ENCODE measurements at places on chromosomes 11 and 22.
A peak's percentile ranks its signal among the peaks of the same experiment; 100 is the strongest.

DNA sequence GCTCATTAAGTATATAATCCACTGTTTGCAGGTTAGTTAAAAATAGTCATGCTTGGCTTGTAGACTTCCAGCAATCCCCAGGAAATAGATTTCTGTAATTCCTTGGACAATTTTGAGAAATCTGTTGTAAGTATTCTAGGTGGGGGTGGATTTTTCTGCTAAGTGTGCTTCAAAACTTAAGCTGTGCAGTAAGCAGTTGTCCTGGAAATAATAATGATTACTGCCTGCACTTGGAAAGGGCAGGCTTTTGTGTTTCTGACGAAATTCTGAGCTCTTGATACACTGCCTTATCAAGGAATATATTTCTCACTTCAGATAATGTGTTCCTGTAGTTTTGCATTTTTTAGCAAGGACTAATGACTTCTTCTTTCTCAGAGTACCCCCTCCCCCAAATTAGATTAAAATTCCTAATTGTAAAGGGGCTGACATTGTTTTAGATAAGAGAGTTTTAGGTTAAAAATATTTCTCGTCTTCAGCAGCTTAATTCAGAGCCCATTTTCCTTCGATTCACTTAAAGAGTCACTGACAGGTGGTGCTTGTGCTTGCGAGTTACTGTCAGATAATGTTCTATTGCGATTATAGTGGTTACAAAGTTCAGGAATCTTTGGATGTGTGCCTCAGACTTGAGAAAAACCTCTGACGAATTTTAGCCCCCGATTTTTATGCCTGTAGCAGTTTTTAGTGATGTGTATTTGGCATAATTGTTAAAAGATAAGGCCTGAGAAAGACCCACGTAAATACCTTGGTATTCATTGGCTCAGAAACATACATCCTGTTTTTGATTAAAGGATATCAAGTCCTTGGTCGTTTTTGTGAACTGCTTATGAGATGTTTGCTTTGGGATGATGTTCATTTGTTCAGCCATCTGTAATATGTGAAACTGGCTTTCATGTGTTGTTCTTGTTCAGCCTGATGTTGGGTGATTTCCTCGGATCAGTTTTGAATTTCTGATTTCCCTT lies 120.5 kb downstream of the HIPK3 start:
- DNase-seq = no peak

DNA sequence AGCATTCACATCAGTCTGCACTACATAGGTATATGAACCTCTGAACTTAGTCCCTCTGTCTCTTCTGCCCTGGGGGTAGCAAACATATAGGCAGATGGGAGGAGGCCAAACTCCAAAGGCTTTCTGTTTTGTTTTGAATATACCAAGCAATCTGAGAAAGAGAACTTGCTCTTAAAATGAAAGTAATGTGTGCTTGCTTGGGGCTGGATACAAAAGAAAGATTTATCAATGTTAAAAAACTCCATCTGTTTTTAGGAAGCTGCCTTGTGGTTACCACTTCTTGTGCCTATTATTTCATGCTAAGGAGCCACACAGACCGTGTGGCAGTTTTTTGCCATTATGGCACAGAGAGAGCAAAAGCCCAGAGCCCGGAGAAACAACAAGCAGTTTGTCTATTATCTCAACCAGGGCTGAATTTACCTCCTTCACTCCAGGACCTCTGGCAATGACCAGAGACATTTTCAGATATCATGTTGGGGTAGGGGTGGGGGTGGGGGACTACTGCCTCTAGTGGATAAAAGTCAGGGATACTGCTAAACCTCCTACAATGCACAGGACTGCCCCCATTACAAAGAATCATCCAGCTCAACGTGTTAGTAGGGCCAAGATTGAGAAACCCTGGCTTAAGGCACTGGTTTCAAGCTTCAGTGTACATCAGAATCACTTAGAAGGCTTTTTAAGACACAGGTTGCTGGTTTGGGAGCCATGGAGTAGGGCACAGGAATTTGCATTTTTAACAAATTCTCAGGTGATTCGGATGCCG lies 124.2 kb downstream of the APIP start:
- DNase-seq = no peak

- peak; percentile 37 for DNase-seq
Measured at GRCh38 chr11:44094260-44094868, 1.1 kb upstream of the EXT2 start.

- peak; percentile 26 for DNase-seq
Measured at GRCh38 chr22:39170825-39171622, 18.5 kb upstream of the CBX7 start.

GRCh38 chr11:122310766-122311165 lies 194.8 kb upstream of the BLID start:
- no peak for DNase-seq

- no peak for DNase-seq
Measured at GRCh38 chr11:26021017-26021416, 310.9 kb upstream of the ANO3 start.

- no peak for DNase-seq
Measured at GRCh38 chr22:16609548-16610261, 17.1 kb upstream of the CCT8L2 start.

GRCh38 chr11:45324459-45324858 lies 38.3 kb upstream of the SYT13 start:
- no peak for DNase-seq

- no peak for DNase-seq
Measured at GRCh38 chr11:12832480-12833224, 158.4 kb downstream of the TEAD1 start.

- no peak for DNase-seq
Measured at GRCh38 chr11:6377902-6378639, 12.2 kb upstream of the SMPD1 start.

DNA sequence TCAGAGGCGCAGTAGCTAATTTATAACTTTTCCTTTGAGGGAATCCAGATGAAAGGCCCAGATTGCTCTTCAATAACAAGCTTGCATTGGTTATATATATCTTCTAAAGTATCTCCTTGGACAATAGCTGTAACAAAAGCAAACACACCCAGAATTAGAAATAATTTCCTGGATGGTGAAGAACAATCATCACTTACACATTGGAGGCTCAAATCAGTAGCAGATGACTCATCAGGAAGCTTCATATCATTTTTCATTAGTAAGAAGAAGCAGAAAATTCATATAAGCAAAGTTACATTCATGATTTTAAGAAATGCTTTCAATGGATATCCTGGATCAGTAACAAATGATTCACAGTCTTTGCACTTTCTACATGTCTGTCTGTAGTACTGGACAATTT lies 173.6 kb upstream of the CCDC90B start:
- no peak for DNase-seq

- no peak for DNase-seq
Measured at GRCh38 chr22:44882226-44882905, 127.4 kb downstream of the PHF21B start.

DNA sequence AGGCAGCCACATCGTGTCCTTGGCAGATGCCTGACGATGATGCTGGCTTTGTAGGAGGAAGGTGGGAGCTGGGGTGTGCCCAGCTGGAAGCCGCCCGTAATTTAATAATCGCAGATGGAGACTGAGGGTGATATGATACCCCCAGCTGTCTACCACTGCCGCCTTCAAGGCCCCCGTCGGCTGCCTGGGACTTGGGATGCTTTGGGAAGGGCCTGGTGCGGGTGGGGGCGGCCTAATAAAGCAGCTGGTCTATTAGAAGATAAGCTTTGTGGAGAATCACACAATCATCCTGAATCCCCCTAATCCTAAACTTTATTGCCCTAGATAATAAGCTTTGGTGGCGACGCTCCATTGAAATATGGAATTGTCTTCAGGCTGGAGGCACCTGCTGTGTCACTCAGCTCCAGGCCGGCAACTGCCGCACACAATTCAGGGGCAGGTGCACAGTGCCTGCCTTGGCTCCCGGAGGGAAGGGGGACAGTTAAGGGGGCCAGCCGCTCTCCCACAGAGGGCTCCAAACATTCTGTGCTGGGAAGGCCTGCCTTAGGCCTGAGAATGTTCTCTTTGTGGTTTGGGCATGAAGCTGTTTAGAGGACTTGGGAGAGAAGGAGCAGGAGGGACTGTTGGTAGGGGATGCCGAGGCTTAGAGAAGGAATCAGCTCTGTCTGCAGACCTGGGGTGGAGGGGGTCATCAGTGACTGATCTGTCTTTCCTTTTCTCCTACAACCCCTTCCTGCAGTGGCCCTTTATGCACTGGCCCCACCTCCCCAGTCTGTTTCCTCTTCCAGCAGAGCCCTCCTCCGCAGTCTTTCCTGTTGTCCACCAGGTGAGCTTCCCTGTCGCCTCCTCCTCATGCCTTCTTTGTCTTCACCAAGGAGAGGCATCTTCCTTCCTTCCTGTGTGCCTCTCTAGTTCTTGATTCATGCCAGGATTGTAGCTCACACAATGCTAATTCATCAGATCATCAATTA lies 65.3 kb downstream of the ARL14EP start:
- no peak for DNase-seq

- peak; percentile 6 for DNase-seq
Measured at GRCh38 chr22:39748877-39749276, 144.7 kb downstream of the ENTHD1 start.

GRCh38 chr11:125371431-125371935 lies 124.6 kb downstream of the FEZ1 start:
- no peak for DNase-seq

GRCh38 chr11:130553306-130553705 lies 104.9 kb downstream of the ADAMTS15 start:
- no peak for DNase-seq

GRCh38 chr11:1586699-1587098 lies 1.6 kb upstream of the KRTAP5-1 start:
- DNase-seq = no peak

DNA sequence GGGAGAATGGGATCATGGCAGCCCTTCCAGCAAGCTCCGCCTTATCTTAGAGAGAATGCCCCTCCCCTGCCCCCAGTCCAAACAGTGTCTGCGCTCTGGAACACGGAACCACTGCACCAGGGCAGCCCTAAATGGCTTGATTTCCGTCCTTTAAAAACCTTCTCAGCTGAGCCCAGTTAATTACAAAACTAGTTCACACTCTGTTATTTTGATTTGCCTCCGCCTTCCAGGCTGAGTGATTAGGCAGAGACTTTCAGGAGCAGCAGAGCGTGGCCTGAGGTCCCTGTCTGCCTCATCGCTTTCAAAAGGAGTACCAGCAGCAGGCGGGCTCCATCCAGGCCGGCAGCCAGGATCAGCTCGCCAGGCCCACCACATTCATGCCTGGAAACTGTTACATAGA lies 313.0 kb downstream of the BRD1 start:
- DNase-seq = no peak

GRCh38 chr11:14320020-14320419 lies 39.0 kb downstream of the RRAS2 start:
- no peak for DNase-seq

DNA sequence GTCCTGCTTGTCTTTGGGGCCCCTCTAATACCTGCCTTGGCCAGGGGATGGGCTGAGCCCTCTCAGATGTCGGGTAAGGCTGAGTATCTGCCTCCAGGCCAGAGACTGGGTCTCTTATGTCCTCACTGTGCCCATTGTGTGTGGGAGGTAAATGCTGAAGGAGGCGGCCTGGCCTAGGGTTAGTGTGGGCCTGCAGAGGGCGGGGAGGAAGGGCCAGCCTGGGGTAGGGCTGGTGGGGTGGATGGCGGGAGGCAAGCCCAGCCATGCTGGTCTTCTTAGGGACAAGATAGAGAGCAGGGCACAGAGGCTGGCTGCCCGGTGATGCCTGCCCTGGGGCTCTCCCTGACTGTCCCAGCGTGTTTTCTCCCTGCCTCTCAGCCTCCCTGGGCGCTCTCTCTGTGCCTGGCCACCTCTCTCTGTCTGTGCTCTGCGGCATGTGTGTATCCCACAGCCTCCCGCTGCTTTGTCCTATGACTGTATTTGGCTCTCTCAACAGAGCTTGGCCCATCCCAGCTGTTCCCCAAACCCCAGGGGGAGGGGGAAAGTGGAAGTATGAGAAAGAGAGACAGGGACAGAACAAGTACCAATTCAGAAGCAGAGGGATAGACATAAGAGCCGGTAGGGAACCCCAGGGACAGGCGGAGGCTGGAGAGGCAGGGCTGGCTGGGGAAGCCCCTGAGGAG lies 57.0 kb downstream of the PDE2A start:
- no peak for DNase-seq

GRCh38 chr11:41281131-41281742 lies 178.2 kb downstream of the LRRC4C start:
- DNase-seq = no peak

DNA sequence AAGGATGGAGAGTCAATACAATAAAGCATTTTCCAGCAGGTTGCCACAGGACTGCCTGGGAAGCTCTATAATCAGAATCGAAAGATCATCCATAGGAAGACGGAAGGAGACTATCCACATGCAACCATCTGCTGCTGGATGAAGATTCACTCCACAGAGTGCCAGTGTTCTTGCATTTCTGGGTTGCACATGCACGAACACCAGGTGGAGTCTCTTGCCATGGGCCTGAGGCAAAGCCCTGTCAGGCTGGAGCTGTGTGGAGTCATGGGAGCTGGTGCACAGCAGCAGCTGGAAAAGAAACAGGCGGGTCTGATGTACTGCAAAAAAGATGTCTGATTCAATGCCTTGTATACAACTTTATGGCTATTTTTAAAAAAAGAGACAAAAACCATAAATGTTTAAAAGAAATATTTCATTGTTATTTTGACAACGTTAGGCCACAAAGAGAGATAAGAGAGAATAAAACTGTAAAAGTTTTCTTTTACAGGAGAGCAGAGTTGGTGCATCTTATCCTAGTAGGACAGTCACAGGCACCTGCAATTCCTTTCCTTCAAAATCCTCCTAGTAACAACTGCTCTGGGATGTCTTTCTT lies 12.9 kb upstream of the FAT3 start:
- no peak for DNase-seq

DNA sequence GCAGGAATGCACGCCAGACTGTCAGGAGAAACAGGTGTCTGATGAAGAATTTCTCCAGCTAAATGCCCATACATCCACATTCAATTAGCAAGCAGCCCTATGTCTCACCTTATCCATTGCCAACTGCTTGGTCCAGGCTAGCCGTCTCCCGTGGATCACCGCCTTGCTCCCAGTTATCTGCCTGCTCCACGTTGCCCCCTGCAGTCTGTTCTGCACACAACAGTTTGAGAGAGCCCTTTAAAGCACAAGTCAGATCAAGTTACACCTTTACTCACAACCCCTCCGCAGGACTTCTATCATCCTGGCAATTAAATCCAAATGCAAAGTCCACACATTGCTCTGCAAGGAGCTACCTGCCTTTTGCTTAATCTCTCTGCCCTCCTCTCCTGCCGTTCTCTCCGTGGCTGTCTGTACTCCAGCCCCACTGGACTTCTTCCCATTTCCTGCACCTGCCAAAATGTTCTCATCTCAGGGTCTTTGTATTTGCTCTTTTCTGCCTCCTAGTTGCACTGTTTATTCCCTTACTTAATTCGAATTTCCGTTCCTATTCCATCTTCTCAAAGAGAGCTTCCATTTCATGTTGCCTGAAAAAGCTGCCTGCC lies 185.3 kb upstream of the LARGE1 start:
- DNase-seq = peak; percentile 35
